ENCODE measurements at places on chromosomes 2 and 18.

DNA sequence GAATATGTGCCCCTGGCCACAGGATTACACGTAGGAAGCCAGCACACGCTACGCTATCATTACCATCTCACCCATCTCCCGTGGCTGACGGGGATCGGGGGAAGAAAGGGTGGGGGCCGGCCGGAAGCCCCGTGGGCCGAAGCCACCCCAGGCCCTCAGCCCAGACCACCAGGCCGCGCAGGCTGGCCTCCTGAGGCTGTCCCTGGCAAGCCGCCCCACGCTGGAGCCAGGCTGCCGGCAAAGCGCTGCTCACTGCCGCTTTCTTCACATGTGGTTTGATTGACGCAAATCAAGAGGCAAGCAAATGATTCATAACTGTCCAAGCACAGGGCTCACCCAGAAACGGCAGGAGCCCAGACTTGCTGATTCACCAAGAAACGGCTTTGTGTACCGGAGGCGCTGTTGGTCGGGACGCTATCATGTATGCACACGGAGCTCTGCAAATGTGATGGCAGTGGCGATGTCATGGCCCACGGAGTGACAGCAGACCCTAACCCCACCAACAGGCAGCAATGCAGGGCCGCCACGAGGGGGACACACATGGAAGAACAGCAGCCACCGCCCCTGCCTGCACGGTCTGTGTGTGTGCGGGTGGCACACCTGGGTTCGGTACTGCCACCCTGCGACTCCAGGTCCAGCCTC lies 125.7 kb downstream of the HDAC4 start:
- no peak for DNase-seq

- no peak for DNase-seq
These were observed 18.8 kb upstream of the SH3RF3 start for GRCh38 chr2:109110170-109110569.

GRCh38 chr18:40489301-40489700 lies 1465.7 kb upstream of the PIK3C3 start:
- no peak for DNase-seq

GRCh38 chr2:75632813-75633212 lies 13.8 kb upstream of the MRPL19 start:
- DNase-seq, result no peak

DNA sequence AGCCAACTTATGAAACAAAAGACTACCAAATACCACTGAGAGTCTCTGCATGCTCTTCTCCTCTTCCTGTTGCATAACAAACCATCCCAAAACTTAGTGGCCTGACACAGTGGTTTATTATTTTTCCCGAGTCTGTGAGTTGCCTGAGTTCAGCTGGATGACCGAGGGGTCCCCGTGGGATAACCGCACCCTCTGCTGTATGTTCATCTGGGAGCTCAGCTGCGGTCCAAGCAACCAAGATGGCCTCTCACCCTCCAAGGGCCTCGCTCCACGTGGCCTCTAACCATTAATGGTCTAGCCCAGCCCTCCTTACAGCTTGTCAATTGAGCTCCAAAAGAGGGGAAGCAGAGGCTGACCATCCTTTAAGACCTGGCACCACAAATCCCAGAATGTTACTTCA lies 17.1 kb downstream of the ITM2C start:
- no peak for DNase-seq

DNA sequence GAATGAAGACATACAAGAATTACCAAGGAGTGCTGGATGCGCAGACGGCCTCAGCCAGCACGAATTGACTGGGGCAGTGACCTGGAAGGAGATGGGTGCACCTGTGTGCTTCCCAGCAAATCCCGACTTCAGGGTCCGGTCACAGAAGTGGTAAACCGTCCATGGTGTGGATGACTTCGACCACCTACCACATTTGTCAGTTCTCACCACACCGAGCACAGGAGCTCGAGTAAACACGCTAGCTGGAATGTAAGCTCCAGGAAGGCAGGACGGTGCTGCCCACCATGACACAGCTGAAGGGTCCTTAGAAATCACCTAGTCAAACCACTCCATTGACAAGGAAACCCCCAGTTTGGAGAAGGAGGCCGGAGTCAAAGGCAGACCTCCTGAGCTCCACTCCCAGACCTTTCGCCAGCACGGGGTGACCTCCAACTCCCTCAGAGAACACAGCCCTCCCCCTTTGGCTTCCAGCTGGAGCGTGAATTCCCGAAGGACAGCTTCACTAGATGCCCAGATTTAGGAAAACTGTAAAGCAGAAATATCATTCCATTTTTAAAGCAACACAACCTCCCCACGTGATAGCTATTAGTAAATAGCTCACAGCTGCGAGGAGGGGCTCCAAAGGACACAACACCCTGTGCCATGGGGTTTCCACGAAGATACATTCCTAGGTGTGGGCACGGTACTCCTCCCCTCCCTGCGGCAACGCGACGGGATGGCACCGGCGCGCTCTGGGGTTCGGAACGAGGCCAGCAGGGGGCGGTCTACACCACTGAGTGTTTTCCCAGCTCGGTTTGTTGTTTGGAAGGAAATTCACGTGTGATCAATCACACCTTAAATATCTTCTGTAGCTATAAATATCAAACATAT lies 34.1 kb upstream of the GNAL start:
- DNase-seq, result peak; percentile 88

Data from HuH-7 (cell line).